Vagina (tissue), 2 donors: ENCODE measurements at places on chromosomes 4 and X.

DNA sequence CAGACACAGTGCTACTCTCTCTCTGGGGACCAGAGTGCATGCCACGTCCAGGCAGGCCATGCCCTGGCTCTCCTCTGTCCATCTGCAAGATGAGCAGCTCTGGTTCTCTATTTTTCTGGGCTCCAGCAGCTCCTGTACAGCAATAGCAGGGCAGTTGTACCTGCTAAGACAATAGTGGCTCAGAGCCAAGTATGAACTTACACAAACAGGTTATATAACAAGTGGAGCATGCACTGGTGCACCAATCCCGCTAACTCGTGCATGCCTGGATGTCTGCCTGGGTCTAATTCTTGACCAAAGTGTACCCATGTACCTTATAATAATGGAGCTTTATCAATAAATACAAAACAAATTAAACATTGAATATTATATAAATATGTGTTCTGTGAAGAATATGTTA is 392.3 kb downstream of the CENPC start:
- DNase-seq, result no peak

DNA sequence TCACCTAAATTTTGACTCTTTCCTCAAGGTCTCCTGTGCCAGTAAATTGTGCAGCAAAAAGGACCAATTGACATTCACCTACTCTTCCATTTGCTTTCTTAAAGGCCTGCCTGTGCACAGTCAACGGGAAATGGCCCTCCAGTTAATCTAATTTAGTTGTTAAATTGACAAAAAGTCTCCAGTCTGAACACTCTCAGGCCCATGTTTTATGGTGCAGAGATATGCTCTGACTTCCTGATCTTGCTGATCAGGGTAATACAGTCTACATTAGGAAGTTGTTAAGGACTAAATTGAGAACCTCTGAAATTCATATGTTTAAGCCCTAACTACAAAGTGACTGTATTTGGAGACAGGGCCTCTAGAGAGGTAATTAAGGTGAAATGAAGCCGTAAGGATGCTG is 133.6 kb upstream of the IL15 start:
- no peak for DNase-seq

DNA sequence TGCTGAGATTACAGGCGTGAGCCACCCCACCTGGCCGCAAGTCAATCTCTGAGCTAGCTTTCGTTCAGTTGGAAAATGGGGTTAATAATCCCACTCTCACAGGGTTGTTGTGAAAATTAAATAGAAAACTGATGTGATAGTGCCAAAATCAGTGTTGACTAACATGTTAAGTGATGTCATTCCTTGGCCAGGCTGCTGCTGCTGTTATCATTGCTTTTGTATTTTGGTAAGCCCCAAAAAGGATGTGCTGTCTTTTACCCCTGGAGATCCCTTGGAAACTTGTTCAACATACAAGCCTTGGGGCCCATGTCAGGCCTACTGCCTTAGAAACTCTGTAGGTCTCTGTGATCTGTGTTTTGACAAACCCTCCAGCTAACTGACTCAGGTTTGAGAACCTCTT is 106.3 kb downstream of the AFF1 start:
- DNase-seq, result no peak

GRCh38 chr4:74931376-74931775 is 1.5 kb upstream of the PARM1 start:
- no peak for DNase-seq

GRCh38 chr4:180925805-180926204 is 1317.4 kb upstream of the TENM3 start:
- DNase-seq, result no peak

- DNase-seq, result no peak
These were observed 497.1 kb upstream of the TENM3 start for GRCh38 chr4:181745933-181746625.
